ENCODE measurements at places on chromosomes 4 and X.
A peak's percentile ranks its signal among the peaks of the same experiment; 100 is the strongest.

- DNase-seq = no peak
Measured at GRCh38 chr4:153273751-153274150, 69.5 kb downstream of the TRIM2 start.

GRCh38 chrX:137573324-137574101 lies 7.6 kb downstream of the ZIC3 start:
- no peak for DNase-seq

- no peak for DNase-seq
Measured at GRCh38 chr4:108834835-108835384, 72.1 kb upstream of the ETNPPL start.

DNA sequence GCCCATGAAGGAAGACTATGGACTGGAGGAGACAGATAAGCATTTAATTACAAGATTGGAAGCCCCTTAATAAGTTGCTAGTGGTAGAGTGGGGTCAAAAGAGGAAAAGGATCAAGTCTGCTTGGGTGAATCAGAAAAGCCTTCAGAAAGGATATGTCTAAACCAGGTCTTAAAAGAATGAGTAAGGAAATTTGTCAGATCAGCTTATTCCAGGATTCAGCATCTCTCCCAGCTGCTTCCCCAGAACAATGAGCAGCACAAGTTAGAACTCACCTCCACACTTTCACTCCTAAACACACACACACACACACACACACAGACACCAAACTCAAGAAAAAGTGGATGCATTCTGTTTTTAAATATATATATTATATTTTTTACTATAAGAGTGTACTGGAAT lies 166.5 kb downstream of the CPEB2 start:
- no peak for DNase-seq

DNA sequence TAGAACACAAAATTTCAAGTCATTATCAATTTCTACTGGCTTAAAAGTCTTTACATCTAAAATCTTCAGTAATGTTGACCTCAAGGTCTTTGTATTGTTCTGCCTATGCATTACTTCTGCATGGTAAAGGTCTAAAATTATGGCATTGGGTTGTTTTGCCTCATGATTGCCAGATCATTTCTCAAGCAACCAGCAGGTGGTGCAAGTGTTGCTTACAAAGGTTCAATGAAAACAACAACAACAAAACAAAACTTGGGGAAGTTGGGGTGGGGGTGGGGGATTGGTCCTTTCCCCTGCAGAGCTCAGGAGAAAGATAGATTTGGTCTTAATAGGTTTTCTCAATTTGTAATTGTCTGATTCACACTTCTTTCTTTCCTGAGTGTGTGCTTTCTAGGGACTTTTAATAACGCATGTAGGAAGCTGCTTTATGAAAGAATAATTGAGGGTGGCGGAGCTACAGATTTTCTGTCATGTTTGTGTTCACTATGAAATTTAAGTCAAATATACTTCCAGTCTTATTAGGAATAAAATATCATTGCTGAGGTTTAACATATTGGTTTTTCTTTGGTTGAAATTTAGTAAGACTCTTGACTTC lies 145.1 kb downstream of the COL4A5 start:
- DNase-seq = no peak

- no peak for DNase-seq
Measured at GRCh38 chrX:42678133-42678532, 99.8 kb downstream of the PPP1R2C start.

DNA sequence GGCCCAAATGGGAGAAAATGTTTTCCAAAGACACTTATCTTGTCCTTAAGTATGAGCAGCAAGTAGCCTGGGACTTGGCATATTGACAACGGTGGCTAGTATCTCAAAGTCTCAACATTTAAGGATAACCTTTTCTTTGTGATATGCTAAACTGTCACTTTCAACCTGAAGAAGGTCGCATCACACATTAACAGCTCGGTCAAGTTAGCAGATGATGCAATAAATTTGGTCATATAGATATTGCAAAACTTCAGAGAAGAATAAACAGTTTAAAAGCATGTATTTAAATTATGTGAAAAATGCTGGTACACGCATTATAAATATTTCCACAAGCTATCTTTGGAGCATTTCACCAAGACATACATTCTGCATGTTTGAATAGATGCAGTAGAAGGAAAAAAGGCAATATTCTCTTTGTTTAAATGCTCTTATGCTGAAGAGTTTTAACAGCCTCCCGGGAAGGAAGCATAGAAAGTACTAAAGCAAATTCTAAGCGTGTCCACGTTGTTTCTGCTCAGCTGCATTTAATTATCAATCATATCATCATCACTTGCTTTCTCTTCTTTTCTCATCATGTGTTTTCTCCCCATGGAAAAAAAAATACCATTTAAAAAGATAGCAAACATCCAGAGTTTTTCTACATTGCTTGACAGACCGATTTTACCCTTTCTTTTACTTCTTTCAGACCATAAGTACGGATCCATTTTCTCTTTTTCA lies 24.2 kb downstream of the ARHGAP6 start:
- DNase-seq = no peak

DNA sequence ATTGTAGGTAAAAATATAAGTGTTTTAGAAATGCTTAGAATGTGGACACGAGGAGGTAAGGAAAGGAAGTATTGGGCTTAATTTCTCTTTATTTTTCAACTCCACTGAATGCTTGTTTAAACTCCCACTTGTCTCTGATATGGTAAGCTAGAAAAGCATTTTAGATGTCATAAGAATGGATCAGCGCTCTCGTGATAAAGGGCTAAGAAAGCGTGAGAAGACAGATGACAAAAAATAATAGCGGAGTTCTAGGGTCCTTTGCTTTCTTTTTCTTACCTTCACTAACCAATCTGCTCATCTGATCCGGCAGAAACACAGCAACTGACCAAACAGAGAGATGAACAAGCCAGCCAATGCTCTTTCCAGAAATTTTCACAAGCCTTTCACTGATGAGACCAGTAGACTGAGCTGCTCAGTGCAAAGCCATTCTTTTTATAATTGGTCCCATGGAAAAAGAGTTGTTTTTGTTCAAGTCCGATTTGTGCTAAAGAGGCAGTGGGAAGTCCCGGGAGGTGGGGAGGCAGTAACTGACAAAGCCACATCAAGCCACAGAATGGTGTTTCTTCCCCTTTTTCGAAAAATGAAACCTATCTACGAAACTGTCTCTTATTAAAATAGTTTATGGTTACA lies at the start of gene TASL:
Gene TASL (minus strand): TSS at position 405 of the 630 bp plus-strand sequence. CDS start 17,411 bp downstream, outside the sequence.
- DNase-seq = no peak

DNA sequence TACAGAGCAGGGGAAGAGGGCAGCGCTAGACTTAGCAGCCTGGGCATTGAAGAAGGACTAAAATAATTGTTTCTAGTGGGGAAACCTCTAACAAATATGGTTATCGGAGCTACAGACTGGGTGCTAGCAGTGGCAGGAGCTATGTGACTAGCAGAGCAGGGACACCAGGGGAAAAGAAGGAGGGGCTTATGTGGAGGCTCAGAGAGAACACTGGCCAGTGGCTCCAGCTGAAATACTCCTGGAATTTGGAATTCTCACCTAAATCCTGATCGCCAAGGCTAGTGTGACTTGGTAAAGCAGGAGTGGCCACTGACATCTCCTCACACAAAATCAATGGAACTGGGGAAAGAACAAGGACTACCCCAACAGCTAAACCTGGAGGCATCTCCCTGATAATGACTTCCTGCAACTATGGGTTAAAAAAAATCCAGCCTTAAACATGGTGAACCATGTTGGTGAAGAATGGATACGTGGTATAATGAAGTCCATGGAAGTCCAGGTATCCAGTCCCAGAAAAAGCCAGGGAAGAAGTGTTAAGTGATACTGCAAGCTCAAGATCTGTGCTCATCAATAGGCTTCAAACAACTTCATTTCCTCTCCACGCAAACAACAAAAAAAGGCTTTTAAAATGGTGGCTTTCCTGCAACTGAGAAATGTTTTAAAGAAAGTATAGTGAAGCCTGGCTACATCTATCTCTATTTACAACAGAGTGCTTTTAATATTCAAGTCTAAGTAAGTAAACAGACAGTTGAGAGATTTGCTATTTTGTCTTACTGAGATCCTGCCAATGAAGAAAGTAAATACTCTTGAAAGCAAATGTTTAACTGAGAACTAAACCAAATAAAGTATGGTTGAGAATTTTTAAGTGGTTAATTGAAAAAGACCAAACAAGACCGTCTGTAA lies 1.8 kb downstream of the TAPT1 start:
- peak; percentile 45 for DNase-seq

DNA sequence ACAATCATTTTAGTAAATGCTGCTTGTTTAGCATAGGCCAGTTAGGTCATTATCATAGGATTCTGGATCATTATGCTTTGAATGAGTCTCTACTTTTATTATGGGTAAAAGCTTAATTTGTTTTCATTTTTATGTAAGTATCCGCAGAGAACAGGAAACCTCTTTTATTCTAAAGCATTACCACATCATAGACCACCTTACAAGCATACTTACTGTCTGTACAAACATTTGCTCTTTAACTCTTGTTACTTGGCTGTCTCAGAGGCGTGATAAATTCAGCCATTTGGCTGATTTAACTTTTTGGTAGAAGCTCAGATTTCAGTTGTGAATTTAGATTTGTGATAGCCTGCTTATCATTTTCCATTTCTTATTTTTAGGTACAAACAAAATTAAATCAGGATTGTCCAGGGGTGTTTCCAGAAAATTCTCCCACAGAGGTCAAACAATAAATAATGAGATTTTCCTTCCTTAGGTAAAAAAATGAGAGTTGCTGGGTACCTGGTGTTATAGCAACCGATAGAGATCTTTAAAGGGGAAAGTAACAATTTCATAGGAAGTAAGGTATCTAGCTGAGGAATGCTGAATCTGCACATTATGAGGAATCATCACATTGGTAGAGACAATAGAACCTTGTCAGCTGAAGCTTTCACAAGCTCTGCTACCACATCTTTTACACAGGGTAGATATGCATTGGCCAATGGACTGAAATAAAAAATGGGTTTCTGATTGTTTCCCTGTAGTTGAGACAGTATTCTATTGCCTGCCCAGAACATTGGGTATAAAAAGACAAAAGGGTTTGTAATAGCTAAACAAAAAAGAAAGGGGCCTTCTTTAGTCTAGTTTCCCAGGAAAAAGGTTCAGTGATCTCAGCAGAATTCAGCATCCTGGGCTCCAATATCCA lies 62.5 kb downstream of the NDNF start:
- DNase-seq = peak; percentile 69

GRCh38 chrX:15043538-15043937 lies 170.3 kb downstream of the MOSPD2 start:
- DNase-seq = no peak

- no peak for DNase-seq
Measured at GRCh38 chr4:70725633-70726032, 3.9 kb downstream of the RUFY3 start.

GRCh38 chr4:43244688-43245382 lies 352.3 kb downstream of the GRXCR1 start:
- DNase-seq = no peak

GRCh38 chrX:17768997-17769396 lies 31.7 kb downstream of the SCML1 start:
- no peak for DNase-seq

DNA sequence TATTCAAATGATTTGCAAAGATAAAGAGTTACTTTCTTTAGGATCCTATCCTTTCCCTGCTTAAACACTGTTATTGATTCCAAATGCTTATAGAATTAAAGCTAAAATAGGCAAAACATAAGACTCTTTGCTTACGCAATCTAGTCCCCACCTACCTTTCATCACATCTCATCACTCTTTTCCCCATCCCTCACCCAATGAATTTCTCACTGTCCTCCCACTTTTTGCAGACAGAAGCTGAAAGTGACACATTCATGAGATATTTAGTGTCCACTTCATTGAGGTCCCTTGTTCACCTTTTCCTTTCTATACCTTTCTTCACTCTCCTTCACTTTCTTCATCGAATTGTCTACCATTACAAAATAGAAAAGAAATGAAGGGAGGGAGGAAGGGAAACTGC lies 424 bp downstream of the SATL1 start:
- DNase-seq = peak; percentile 1

DNA sequence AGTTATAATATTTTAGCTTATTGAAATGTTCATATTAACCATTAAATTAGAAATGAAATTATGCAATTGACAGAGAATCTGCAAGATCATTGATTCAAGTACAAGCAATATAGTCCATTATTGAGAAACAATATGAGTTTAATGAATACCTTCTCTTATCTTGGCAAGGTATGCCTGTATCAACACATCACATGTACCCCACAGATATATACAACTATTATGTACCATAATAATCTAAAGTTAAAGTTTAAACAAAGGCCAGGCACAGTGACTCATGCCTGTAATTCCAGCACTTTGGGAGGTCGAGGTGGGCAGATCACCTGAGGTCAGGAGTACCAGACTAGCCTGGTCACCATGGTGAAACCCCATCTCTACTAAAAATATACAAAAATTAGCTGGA lies 514.7 kb downstream of the PCDH7 start:
- no peak for DNase-seq

GRCh38 chr4:19999276-19999675 lies 252.4 kb upstream of the SLIT2 start:
- DNase-seq = no peak

GRCh38 chr4:25484243-25484721 lies 107.2 kb downstream of the ANAPC4 start:
- DNase-seq = no peak

- DNase-seq = no peak
Measured at GRCh38 chr4:124526331-124526730, 186.2 kb downstream of the ANKRD50 start.

GRCh38 chr4:129371926-129372325 lies 276.0 kb downstream of the C4orf33 start:
- DNase-seq = no peak

GRCh38 chrX:40152173-40152711 lies 54.5 kb upstream of the BCOR start:
- peak; percentile 60 for DNase-seq

GRCh38 chr4:67288964-67289363 lies 256.3 kb downstream of the CENPC start:
- DNase-seq = no peak

- no peak for DNase-seq
Measured at GRCh38 chr4:145781351-145781750, 101.4 kb downstream of the C4orf51 start.

- no peak for DNase-seq
Measured at GRCh38 chr4:185341841-185342240, 53.9 kb downstream of the LRP2BP start.

All from stimulated activated naive CD4-positive, alpha-beta T cell (primary cell).